Urinary bladder (tissue), 4 donors: ENCODE measurements at places on chromosomes 12 and 14. TPM values are rescaled to one million over a fixed set of nuclear protein-coding genes. Genes with fewer than 3 reads are reported as not detected.

The ITFG2 gene
- 23.2 TPM for total RNA-seq

The KRT6A gene
- not detected for total RNA-seq

The EXOC3L4 gene
- total RNA-seq = 0.79 TPM

The KTN1 gene
- 175 TPM for total RNA-seq

The TDRD9 gene
- 0.95 TPM for total RNA-seq

The ETFBKMT gene
- 5.7 TPM for total RNA-seq

The GLIPR1L2 gene
- 2.4 TPM for total RNA-seq

The ENDOU gene
- total RNA-seq = not detected

The KCNC2 gene
- total RNA-seq = 0.32 TPM

The TMEM132D gene
- total RNA-seq = 0.32 TPM

The BIN2 gene
- total RNA-seq = 2.3 TPM

The LALBA gene
- total RNA-seq = not detected

The RD3L gene
- total RNA-seq = not detected

The EFS gene
- total RNA-seq = 15.0 TPM

The DEPDC4 gene
- total RNA-seq = 3.4 TPM

The C1S gene
- total RNA-seq = 196 TPM

The INF2 gene
- 20.6 TPM for total RNA-seq

The AMN gene
- total RNA-seq = 0.21 TPM

The FOXA1 gene
- total RNA-seq = 14.1 TPM

The AGAP2 gene
- total RNA-seq = 1.4 TPM

The IFT43 gene
- total RNA-seq = 31.2 TPM

The SDR9C7 gene
- total RNA-seq = not detected

The SMIM10L1 gene
- total RNA-seq = 10.8 TPM

The ISCA2 gene
- 18.2 TPM for total RNA-seq

The TMEM121 gene
- total RNA-seq = 1.3 TPM

The P2RX2 gene
- total RNA-seq = not detected

The OASL gene
- total RNA-seq = 0.85 TPM

The SAMD4A gene
- 58.5 TPM for total RNA-seq

The IPO4 gene
- total RNA-seq = 9.8 TPM

The MANSC4 gene
- not detected for total RNA-seq

The GYS2 gene
- not detected for total RNA-seq

The DBX2 gene
- 0.26 TPM for total RNA-seq

The TWF1 gene
- 137 TPM for total RNA-seq

The HOXC9 gene
- total RNA-seq = 1.8 TPM

The TAS2R8 gene
- 0.58 TPM for total RNA-seq

The C14orf119 gene
- 37.2 TPM for total RNA-seq

The COX8C gene
- total RNA-seq = not detected

The TAMALIN gene
- total RNA-seq = 13.0 TPM

The TAS2R13 gene
- total RNA-seq = 14.3 TPM

The TGM1 gene
- total RNA-seq = 1.2 TPM

The GPR65 gene
- total RNA-seq = 2.5 TPM

The OTOGL gene
- 4.5 TPM for total RNA-seq

The OR4E2 gene
- total RNA-seq = not detected

The GALNT9 gene
- 2.4 TPM for total RNA-seq

The SERPINA9 gene
- total RNA-seq = not detected

The B4GALNT1 gene
- total RNA-seq = 3.6 TPM

The ERP27 gene
- total RNA-seq = 27.3 TPM
